ENCODE measurements at places on chromosomes 4 and X.

- DNase-seq = no peak
Measured at GRCh38 chrX:107619885-107620322, 8.4 kb upstream of the PRPS1 start.

- DNase-seq = no peak
Measured at GRCh38 chr4:67632492-67632891, 68.5 kb downstream of the UBA6 start.

GRCh38 chr4:25633541-25633940, 22.1 kb upstream of the SLC34A2 start:
- no peak for DNase-seq

- DNase-seq = no peak
Measured at GRCh38 chr4:79673898-79674297, 265.9 kb upstream of the GK2 start.

DNA sequence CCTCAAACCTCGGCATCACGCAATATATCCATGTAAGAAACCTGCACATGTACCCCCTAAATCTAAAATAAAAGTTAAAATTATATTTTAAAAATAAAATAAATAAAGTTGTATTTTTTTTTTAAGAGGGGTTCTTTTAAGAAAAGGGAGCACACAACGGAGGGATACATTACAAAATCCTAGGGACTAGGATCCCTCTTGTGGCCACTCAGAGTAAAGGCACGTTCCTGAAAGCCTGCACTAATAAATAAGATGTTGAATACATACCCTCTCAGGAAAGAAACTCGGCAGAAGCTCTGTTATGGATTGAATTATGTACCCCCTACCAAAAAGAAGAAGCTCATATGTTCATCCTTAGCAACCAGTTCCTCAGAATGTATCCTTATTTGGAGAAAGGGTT, 50.9 kb upstream of the PRDX4 start:
- no peak for DNase-seq

- DNase-seq = no peak
Measured at GRCh38 chr4:155761916-155762315, 3.1 kb downstream of the GUCY1B1 start.

DNA sequence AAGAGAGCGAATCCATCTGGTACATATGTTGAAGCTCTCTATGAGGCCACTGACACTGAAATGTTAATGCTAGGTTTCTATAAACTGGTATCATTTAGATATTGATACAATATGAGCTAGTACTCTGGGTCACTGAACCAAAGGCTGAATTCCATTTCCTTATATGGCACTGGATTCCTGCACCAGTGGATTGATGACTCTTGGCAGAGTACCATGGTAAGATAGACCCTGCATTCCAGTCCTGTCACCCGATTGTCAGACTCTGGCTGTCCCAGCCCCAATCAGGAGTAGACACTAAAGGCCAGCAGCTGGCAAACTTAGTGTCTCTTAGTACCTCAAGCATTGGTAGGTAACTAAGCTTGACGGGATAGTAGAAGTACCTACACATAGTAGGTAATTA, 44.0 kb upstream of the EOLA2 start:
- no peak for DNase-seq

GRCh38 chrX:10749113-10749512, 128.7 kb upstream of the MID1 start:
- no peak for DNase-seq

DNA sequence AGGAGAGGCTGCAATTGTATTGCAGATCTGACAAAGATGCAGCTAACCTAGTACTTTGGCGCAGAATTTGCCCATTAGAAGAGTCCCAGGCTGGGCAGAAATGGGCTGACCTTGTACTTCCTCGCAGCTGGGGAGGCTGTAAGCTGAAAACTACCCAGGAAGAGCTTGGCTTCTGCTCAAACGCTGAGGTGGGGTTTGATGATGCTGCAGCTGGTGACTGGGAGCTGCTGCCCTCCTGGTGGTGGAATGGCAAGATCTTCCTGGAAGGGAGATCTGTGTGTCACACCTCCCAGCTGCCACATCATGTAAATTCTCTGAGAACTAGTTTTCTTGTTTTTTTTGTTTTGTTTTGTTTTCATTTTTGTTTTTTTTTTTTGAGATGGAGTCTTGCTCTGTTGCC, 17.4 kb downstream of the CCNG2 start:
- DNase-seq = no peak

GRCh38 chr4:176011529-176011928, 54.1 kb upstream of the WDR17 start:
- no peak for DNase-seq

DNA sequence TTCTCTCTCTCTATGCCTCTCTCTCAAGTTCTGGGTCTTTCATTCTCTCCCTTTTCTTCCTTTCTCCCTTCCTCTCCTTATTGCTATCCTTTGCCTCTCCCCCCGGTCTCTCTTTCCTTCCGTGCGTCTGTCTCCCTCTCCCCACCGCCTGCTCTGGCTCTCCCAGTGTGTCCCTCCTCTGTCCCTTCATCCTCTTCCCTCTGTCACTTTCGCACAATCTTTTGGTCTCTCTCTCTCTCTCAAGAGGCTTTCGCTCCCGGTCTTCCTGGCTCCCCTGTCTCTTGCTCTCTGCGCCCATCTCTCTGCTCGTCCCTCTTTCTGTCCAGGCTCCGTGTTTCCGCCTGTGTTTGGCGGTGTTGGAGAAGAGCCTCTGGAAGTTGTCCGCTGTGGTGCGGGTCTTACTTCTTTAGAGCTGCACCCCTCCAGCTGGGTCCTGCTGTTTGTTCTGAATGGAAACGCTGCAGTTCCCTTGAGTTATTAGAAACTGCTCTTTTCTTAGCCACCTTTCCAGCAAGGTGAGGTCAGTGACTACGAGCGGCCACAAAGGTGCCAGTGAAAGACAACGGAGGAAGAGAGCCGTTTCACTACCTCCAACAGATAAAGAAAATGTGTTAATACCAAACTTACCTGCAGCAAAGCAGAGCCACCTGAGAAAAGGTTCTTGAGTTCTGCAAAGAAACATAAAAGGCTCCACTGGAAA, 1.1 kb downstream of the BMPR1B start:
- DNase-seq = no peak

- no peak for DNase-seq
Measured at GRCh38 chrX:38271154-38271716, 50.6 kb upstream of the SRPX start.

GRCh38 chr4:44791831-44792230, 65.5 kb upstream of the GNPDA2 start:
- DNase-seq = no peak

GRCh38 chr4:48799157-48799556, 19.1 kb upstream of the FRYL start:
- DNase-seq = no peak

DNA sequence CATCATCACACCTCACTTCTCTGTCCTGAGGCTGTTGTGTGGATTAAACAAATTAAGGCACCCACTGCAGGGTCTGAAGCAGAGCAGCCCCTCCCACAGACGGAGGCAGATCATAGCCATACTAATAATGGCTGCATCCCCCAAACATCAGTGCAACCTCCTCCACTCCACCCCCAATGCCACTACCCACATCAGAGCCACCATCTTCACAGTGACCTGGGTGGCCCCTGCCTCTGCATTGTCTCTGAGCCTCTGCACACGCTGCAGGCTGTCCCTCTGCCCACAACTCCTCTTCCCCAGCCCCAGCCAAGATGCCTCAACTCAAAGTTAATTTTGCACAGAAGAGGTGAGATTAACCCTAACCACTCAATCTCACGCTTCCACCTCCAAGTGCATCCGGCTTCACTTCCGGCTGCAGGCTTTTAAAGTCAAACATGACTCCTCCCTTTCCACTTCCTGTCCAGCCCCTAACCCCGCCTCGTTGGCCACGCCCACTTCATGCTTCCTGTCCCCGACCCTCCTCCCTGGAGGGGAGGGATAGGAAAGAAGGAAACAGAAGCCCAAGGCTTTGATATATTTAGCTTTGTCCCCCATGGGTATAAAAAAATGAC, 22.7 kb downstream of the JAKMIP1 start:
- DNase-seq = peak; percentile 78

GRCh38 chr4:55445921-55446577, 50.3 kb downstream of the TMEM165 start:
- DNase-seq = no peak

GRCh38 chr4:42048394-42048793, 58.1 kb downstream of the SLC30A9 start:
- no peak for DNase-seq

DNA sequence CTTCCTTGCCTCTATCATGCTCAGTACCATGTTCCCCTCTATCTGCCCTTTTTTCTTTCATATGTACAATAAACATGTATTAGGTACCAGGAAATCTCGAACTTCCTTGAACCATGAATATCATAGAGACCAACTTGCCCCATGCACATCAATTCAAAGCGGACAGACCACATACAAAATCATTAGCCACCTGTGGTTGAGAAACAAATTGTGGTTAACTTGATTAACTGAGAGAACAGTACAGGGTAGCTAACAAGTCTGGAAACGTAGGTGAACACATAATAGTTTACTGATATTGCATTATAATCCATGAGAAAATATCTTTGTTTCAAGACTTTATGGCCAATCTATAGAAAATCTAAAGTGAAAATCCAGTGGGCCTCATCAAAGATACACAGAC, 8.2 kb downstream of the CASP3 start:
- DNase-seq = no peak

DNA sequence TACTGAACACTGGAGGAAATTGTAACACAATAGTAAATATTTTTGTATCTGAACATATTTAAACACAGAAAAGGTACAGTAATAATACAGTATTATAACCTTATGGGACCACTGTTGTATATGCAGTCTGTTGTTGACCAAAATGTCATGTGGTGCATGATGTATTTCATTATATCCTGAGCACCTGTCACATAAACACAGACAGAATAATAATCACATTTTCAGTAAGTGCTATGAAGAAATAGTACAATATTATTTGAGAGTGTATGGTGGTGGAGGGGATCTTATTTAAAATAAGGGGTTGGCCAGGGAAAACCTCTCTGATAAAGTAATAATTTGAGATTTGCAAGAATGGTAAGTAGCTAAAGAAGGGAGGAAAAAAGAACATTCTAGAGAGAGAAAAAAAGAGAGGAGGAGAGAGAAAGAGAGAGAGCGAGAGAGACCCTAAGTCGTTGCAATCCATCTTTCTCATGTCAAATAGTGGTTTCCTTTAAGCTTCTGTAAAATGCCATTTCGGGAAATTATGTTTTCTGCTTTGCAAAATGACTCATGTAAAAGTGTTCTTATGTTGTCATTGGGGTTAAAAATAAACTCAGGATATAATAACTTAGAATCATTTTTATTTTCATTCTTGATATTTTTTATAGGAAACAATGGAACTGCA, 19.3 kb upstream of the CLNK start:
- no peak for DNase-seq

GRCh38 chrX:132470831-132471230, 18.0 kb downstream of the MBNL3 start:
- no peak for DNase-seq

GRCh38 chr4:70619778-70620177, 8.8 kb upstream of the ENAM start:
- no peak for DNase-seq

GRCh38 chr4:16860516-16860915, 37.9 kb downstream of the LDB2 start:
- DNase-seq = no peak

DNA sequence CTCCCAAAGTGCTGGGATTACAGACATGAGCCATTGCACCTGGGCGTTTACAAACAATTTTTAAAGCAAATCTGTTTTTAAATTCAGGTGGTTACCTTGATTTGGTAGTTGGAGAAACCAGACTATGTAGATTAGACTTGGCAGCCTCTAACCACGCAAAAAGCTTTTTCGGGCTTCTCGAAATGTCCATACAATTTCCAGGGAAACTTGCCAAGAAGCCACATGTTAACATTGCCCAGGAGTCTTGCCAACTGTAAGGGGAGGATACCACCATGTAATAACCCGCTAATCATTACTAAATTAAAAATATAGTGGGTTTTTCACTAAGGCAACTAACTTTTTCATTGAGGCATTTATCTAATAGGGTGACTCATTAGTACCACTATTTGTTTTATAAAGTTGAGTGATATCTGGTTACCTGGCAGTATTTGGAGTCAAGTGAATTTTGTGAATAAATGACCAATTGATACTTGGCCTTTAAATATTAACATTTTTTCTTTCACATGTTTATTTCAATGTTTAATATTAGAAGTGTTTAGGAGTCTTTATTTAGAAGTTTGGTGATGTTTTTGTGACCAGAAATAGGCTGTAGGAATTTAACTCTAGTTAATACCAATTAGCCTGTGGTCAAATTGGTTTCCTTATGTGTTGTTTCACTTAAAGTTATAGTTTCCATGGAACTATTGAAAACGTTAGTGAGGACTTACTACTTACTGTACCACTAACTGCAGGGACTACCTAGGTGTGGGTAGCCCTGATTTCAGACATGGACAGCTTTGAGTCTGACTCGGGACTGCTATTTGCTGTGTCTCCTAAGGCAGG, 61.3 kb downstream of the CLDN34 start:
- DNase-seq = no peak

GRCh38 chr4:180650273-180650672, 1592.9 kb upstream of the TENM3 start:
- no peak for DNase-seq

DNA sequence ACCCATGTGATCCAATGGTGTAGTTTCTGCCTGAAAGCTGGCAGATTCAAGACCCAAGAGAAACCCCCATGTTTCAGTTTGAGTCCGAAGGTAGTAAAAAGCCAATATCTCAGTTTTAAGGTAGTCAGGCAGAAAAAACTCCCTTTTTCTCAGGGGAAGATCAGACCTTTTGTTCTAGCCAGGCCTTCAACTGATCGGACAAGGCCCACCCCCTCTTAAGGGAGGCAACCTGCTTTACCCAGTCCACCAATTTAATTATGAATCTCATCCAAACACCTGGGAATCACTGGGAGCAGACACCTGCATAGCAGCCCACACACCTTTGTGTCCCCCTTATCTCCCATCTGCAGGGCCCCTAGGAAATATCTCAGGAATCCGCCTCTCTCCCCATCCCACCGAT, 322.0 kb downstream of the STK32B start:
- DNase-seq = no peak

DNA sequence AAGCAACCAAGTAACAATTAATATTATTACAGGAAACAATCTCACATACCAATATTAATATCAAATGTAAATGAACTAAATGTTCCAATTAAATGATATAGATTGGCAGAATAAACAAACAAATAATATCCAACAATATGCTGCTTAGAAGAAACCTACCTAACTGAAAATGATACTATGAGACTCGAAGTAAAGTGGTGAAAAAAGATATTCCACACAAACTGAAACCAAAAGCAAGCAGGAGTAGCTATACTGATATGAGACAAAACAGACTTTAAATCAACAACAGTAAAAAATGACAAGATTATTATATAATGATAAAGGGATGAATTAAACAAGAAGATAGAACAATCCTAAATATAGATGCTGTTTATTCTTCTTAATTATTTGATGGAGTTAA, 140.1 kb downstream of the SPANXN4 start:
- DNase-seq = no peak
